ENCODE measurements at places on chromosomes 16 and 17.
A peak's percentile ranks its signal among the peaks of the same experiment; 100 is the strongest.

DNA sequence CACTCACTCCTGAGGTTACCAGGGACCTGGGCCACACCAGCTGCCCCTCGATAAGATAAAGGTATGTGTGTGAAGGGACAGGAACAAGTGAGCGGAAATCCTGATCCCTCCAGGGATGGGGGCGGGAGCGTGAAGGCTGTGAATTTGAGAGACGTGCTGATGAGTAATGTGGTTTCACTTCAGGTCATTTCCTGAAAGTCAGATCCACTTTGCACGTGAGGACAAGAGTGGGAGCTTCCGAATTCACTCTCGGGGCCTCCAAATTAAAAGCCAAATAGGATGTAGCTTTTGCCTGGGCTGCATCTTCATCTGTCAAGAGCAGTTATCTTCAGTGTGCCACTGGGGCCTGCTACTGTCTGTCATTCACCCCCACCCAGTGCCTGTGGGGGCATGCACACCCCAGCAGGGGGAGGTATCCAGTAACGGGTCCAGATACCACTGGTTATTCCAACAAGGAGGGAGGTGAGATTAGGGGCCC, 87.4 kb upstream of the LHX1 start:
- peak; percentile 4 for DNase-seq

DNA sequence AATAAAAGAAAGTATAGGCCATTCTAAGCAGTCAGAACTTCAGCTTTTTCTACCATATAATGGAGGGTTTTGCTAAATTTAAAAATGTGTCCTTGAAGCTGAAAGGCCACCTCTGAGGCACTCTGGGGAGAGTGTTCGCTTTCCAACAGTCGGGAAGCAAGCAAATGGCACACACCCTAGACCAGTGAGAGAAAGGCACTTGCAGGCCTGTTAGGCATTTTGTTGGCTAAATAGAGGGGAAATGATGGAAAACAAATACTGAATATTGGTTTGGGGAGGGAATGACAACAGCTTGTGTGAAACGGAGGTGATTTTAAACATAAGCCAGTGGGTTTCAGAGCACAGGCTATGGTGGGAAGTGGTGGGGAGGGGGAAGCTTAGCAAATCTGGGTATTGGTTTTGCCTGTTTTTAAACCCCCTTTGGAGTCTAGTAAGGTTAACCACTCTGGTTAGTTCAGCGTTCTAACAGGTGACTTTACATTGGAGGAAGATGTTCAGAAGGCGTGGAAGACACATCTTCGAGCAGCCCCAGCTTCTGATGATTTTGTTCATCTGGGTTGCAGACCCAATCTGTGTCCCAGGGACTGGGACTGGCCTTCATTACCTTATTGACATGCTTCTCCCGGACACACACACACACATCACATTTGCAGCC, 90.5 kb downstream of the PRKCA start:
- no peak for DNase-seq

- DNase-seq, result no peak
Measured at GRCh38 chr17:12553625-12554024, 112.1 kb upstream of the MYOCD start.

DNA sequence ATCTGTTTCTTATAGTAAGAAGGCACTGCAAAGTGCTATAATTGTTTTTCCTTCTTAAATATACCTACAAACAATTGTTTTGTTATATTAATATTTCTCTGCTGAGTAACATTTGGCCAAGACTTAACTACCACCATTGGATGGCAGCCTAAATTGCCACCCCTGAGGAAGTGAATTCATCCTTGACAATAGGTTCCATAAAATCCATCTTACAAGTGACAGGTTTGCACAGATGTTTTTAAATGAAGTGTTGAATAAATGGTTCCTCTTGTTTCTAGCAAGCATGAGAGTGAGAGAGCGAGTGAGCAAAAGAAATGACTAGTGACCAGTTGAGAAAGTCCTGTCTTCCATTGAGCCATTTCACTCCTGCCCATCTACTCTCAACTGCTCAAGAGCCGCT, 8.3 kb upstream of the MPHOSPH6 start:
- no peak for DNase-seq

DNA sequence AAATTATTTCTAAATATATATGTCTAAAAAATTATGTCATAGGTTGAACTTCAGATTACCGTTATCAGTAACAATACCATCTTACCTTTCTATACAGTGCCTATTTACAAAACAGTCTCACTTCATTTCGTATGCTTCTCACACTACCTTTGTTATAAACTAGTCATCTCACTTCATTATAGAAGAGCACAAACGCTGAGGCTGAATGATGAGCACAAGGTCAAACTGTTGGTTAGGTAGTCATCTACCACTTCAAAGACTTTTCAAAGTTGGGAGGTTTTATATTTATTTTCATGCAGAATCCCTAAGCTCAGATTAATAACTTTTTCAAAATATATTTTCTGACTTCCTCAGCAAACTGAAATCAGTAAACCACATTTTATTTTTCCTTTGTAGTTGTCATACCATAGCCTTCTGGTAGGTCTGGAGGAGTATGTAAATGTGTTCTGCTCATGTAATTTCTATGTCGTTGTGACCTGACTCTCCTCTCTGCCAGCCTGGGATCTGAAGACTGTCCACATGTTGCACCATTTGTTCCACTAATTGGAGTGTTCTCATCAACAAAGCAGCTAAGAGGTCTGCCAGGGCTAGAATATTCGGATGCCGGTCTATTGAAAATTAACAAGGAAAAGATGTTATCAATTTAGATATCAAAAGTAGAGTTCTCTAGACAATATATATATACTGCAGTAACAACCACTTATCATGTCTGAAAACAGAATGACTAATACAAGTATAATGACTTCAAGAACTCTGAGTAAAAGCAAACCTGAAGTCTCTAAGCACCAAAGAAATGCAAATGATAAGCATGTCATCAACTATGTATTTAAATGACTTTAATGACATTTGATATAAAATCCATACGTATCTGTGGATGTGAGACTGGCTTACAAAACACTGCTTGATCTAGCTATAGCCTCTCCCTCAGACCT, 73.9 kb downstream of the CEP95 start:
- no peak for DNase-seq

- DNase-seq, result no peak
Measured at GRCh38 chr17:17626151-17626805, 34.8 kb upstream of the PEMT start.

DNA sequence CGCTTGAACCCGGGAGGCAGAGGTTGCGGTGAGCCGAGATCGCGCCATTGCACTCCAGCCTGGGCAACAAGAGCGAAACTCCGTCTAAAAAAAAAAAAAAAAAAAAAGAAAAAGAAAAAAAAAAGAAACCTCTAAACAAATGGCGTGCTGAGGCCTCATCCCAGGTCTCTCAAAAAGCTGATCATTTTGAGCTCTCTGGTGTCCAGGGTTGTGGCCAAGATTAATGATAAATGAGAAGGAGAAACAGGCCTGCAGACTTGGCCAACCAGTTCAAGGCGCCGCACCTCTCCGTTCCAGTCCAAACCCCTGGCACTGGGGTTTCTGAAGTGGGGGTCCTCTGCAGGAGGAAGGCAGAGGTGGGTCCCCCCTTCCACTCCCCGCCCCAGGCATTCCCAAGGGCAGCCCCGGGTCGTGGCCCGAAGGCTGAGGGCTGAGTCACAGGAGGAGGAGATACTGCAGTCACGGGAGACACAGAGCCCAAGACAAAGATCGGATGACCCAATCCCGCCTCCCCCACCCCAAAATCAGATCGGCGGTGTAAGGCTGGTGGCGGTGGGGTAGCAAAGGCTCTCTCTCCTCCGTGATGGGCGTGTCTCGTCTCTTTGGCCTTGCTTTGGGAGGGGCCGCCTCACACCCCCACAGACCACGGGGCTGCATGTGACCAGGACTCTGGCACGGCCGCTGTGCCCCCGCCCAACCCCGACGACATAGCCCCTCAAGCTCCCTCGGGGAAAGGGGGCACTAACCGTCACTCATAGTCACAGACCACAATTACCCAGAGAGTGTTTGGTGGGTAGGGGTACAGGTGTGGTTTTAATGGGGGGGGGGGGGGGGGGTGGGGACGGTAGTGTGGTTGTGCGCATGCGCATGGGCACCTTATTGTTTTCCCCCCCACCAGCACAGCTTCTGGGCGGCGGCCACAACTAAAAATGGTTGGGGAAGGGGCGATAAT, 1.1 kb downstream of the VAT1 start:
- DNase-seq, result peak; percentile 29

DNA sequence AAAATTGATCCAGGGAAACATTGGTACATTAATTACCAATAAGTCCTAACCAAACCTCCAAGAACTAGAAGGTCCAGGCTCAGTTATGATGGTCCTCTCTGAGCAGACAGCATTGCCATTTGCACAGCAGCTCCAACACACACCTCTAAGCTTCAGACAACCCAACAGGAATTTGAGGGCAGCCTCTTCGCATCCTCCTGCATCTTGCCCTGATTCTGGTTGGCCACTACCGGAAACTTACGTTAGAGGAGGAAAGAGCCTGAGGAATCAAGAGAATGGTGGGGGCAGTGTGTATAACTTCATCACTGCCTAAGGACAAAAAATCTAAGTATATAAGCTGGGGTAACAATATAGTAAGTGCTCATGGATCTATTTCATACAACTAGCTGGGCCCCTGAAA, 15.7 kb downstream of the FAM117A start:
- DNase-seq, result no peak

GRCh38 chr16:2955438-2955778, 8.7 kb upstream of the KREMEN2 start:
- DNase-seq, result no peak

DNA sequence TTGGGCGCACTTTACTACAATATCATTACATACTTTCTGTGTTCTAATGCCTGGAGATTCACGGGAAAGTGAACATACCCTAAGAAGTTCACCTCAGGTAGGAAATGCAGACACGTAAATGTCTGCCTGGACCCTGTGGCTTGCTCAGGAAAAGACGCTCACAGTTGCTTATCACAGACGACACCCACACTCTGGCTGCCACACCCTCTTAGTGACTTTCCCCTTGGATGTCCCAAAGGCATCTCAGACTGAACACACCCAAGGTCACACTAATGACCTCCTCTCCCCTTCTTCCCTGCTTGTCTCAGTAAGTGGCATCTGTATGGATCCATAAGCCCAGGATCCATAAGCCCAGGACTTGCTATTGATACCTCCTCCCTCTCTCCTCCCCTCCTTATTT, 32.6 kb downstream of the CDRT15 start:
- DNase-seq, result no peak

GRCh38 chr17:48747445-48748363, 19.2 kb upstream of the HOXB13 start:
- DNase-seq, result no peak

DNA sequence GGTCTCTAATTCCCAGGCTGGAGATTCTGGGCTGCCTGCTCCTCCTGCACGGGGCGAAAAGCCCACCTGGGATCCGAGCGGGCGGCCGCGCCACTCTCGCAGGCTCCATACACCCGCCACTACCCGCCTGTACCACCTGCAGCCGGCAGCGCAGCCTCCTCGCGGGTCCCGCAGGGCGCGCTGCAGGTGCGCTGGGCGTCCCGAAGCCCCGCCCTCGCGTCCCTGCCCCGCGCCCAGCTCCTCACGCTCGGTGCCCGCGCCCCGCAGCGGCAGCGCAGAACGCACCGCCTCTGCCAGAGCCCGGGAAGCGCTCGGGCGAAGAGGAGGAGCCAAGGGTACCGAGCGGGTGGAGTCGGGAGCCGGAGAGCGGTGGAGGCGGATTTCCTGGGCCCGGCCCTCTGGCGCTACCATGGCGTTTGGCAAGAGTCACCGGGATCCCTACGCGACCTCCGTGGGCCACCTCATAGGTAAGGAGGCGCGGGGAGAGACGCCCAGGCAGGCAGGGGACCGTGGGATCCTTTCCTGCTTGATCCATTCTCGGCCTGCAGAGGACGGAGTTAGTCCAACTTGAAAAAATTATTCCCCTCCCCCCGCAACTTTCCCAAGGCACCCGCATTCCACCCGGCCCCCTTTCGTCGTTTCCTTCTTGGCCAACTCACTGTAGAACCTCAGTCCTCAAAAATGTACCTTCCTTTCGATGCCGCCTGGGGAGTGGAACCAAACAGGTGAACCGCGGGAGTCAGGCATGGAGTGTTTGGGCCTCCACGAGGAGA, at the start of gene TOM1L1:
TOM1L1 (plus strand) TSS at position 396 of the 773 bp plus-strand sequence; CDS start at position 410, 14 bp downstream.
- peak; percentile 3 for DNase-seq

DNA sequence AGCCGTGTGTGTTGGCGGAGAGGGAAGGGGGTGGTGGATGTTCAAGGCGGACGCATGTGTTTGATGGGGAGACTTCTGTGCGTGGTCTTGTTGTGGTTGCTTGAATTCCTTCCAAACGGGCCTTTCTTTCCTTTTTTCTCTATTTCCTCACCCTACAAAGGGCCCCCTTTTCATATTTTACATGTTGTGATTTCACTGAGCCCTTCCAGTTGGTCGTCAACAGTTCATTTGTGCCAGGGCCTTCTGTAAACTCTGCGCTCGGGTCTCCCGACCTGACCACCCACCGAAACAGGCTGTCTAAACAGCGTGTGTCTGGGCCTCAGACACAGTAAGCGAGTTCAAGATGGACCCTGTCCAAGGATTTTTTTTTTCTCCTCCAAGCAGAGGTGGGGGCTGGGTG, 228.4 kb downstream of the IRF8 start:
- no peak for DNase-seq

- no peak for DNase-seq
Measured at GRCh38 chr16:3637371-3637923, 17.0 kb upstream of the DNASE1 start.

Measured in stimulated activated CD4-positive, alpha-beta T cell treated with anti-CD3 and anti-CD28 coated beads, Interleukin-1b, Interleukin-23, amount 100 ng/mL, for 4 hours (primary cell).